ENCODE measurements at places on chromosomes 6 and 20.

DNA sequence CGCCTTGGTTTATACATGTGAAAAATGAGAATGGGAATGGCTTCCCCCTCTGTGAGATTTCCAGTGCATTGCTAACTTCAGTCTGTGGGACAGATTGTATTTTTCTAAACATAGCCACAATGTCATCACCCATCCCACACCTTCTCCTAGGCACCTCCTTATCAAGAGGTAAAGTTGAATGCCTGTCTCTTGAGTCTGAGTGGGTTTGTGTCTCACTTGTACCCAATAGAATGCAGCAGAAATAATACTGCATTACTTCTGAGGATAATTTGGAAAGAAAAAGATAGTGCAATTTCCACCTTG, 27.9 kb downstream of the RIN2 start:
- DNase-seq = no peak

DNA sequence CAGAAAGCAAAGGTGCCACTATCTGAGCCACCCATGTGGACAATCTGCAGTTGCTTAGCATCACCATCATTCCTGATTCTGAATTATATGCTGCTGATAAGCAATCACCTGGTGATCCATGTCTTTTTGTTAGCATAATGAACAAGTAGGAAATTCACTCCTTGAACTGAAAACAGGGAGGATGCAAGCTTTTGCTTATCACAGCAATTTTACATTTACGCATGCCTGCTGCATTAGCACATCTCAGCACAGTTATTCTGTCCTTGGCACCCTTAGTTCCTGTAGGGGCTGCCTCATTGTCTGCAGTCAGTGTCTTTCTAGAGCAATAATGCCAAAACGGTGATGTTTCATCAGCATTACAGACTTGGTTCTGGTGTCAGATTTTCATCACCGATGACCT, 162.6 kb downstream of the KIF16B start:
- DNase-seq = no peak

- no peak for DNase-seq
Measured at GRCh38 chr6:157020398-157020797, 243.2 kb downstream of the ARID1B start.

- DNase-seq = no peak
Measured at GRCh38 chr20:9344083-9344920, 170.1 kb upstream of the LAMP5 start.

- DNase-seq = no peak
Measured at GRCh38 chr20:51928931-51929330, 126.6 kb upstream of the SALL4 start.

- no peak for DNase-seq
Measured at GRCh38 chr6:168371618-168371980, 52.0 kb upstream of the DACT2 start.

DNA sequence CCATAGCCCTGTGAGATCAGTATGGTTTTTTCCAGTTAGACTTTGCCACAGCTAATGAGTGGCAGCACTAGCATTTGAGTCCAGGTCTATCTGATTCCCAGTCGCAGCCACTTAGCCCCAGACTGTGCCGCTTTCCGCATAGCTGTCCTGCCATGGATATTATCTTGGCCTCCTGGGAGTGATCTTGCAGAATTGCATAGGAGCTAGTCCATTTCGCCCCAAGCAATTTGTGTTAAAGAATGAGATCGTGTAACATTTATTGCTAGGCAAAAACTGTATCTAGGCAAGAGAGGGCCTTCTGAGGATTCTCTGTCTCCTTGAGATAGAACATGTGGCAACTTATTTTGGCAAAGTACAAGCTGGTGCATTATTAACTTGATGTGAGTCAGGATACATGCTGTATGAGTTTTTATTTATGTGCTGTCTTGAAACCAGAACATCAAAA, 74.2 kb downstream of the EZR start:
- no peak for DNase-seq

GRCh38 chr6:122511193-122511924, 39.8 kb upstream of the SERINC1 start:
- no peak for DNase-seq

- no peak for DNase-seq
Measured at GRCh38 chr6:104585646-104586045, 274.1 kb downstream of the HACE1 start.

DNA sequence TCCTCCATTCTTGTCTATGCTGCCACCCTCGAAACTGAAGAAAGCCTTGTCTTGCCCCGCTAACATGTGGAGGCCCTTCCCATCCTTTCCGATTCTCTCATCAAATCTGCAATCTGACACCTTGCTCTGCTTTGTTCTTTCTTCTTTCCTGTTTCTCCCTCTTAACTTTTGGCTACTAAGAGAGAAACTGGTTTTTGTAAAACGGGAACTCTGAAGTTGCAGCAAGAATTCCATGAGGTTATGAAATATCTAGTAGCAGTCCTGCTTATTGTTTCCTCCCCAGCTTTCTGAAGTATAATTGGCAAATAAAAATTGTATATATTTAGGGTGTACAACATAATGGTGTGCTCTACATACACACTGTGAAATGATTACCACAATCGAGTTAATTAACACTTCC, 80.2 kb downstream of the MAP7 start:
- no peak for DNase-seq

- no peak for DNase-seq
Measured at GRCh38 chr6:47152666-47153403, 110.7 kb upstream of the ADGRF1 start.

- no peak for DNase-seq
Measured at GRCh38 chr20:5652626-5653553, 97.3 kb upstream of the SHLD1 start.

DNA sequence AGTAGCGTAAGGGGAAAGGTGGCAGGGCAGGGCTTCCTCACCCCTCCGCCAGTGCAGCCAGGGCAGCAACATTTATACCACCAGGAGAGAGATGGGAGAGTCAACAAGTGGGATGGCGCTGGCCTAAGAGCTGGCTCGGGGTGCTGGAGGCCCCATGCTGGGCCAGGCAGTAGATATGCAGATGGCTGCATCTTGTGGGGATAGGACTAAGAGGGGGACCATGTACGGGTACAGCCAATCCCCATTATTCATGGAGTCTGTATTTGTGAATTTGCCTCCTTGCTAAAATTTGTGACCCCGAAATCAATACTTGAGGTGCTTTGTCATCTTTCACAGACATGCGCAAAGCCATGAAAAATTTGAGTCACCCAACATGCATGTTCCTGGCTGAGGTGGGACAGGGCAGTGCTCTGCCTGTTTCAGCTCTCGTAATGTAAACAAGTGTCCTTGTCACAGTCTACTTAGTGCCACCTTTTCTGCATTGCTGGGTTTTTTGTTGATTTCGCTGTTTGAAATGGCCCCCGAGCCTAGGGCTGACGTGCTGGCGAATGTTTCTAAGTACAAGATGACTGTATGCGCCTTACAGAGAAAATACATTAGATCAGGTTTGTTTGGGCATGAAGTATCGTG, 27.5 kb upstream of the TAF8 start:
- no peak for DNase-seq

- DNase-seq = no peak
Measured at GRCh38 chr20:18722371-18722770, 91.2 kb upstream of the SCP2D1 start.

DNA sequence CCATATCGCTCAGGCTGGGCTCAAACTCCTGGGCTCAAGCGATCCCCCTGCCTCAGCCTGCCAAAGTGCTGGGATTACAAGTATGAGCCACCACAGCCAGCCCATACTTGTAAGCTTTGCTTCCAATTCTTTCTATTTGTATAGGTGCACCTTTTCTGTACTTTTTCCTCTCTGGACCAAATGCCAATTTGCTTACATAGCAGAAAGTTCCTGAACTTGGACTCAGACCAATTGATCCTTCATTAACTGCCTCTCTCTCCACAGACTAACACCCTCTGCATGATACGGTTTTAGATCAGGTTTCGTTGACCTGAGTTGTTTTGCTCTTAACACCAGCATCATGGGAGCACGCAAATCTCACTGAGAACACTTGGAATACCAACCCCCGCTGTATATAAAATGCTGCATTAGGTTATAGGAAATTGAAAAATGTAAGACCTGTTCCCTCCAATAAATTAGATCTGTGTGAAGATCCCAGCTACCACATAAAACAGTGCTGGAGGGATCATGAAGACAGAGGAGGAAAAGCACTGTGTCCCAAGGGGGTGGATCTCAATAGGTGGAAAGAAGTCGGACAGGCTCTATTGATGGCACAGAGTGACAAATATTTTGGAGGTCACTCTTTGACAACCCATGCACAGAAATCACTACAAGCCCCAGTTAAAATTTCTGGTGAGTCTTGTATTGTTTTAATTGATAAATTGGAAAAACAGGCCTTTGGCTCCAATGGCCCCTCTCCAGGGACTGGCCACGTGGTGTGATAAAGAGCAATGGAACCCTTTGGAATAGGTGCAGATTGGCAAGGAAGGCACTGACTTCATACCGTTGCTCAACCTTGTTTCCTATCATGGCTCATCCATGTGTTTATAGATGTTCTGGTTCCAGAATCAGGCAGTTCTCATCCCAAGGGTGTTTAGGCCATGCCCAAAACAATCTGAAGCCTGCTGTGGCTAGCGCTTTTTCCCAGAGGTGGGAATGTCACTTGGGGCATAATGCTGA, 51.2 kb downstream of the ISM1 start:
- DNase-seq = no peak

GRCh38 chr6:151534576-151534975, 40.8 kb downstream of the CCDC170 start:
- DNase-seq = no peak

DNA sequence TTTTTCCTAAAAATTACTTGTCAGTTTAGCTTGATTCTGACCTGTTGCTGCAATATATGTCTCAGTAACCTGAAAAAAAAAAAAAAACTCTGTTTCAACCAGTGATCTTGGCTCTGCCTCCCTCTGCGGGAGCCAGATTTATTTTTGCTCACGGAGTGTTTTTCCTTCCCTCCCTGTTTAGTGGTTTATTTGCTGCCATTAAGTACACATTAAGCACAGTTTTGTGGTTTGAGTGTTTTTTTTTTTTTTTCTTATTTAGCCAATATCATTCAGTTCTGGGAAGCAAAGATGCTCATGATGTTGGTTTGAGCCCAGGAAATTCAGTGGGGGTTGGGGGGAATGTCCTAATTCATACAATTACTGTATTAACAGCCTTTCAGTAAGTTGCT, 110.1 kb upstream of the GPR6 start:
- DNase-seq = no peak

GRCh38 chr20:14113416-14113815, 118.1 kb downstream of the MACROD2 start:
- no peak for DNase-seq

DNA sequence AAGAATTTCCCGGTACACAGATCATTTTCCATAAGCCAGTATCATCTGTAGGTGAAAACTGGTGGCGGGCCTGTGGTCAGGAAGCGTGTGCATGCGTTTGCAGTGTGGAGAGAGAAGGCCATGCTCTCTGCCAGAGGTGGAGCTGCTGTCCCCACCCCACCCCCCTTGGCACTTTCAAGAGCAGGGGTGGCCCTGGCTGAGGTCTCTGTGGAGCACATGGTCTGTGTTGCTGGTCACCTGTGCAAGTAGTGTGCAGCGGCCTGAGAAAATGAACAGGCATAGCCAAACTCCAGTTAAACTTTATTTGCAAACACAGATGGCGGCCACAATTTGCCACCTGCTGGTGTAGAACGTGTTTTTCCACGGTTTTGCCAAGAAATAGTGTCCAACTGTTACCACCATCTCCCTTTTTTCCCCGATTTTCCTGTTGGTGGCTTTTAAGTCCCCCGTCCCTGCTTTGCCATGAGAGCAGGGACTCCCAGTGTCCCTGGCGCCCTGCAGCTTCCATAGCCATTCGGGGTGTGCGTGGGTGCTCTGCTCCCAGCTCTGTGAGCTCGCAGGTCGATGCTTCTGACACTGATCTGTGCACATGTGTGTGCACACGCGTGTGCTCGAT, 2.5 kb downstream of the ADRM1 start:
- DNase-seq = no peak

GRCh38 chr20:62378215-62378614, 8.7 kb upstream of the RPS21 start:
- no peak for DNase-seq

DNA sequence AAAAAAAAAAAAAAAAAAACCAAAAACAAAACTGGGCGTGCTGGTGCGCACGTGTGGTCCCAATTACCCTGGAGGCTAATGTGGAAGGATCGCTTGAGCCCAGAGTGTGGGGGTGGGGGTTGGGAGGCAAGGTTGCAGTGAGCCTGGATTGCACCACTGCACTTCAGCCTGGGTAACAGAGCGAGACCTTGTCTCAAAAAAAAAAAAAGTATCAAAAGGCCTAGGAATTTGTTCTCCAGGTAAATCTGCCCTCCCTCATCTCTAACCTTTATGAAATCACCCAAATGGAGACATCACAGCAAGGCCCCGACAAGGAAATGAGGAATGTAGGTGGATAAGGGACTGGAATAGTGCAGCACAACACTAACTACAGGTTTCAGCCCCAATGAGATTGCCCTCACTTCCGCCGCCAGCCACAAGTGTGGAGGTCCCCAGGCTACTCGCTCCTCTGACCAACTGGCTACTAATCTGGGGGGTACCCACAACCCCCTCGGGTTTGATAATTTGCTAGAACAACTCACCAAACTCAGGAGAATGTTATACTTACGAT, 36.8 kb upstream of the DDR1 start:
- no peak for DNase-seq

DNA sequence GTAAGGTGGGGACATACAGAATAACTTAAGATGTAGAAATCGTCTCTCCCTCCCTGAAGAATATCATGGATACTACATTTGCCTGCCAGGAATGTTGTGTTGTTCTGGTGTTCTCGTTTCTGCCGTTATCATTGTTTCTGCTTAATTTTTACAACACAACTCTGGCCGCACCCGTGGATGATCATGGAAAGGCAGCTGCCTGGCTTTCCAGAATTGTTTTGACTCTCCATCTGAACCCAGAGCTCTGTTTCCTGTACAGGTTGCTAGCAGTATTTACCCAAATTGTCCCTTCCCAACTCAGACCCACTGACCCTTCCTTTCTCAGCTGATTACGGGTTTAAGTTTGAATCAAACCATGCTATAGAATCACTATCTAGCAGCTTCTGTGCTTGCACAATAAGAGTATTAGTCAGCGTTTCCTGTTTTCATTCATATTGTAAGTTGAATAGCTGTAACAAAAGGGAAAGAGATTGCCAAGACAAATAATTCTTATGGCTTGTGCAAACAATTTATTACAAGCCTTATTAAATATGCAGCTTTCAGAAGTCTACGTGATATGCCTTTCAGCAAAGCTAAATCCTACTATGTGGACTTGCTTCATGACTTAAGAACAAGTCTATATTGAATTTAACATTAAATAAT, 139.0 kb downstream of the MTHFD1L start:
- DNase-seq = no peak

- no peak for DNase-seq
Measured at GRCh38 chr6:150567380-150567779, 32.3 kb upstream of the PLEKHG1 start.
